ENCODE measurements at places on chromosomes 1 and 21. TPM values are rescaled to one million over a fixed set of nuclear protein-coding genes. Genes with fewer than 3 reads are reported as not detected.

ANXA9 gene
- total RNA-seq: 1.6 TPM

NR5A2 gene
- 8.3 TPM for total RNA-seq

DNA sequence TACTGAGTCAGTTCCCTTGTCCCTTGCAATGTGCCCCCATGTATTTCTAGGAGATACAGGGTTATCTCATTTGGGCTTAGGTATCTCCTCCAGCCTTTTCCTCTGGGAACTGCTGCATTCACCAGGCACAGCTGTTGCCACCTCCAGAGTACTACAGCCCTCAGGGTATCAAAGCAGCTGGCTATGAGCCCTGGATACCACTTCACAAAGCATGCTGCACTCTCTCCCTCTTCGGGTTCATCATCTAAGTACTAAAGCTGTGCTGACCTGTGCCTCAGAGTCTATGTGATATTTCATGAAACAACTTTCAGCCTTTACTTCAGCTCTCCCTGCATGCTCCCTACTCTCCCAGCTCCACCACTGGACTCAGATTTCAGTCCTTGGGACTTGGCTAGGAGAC is 62.3 kb downstream of the CCDC185 start:
- DNase-seq: no peak

DNA sequence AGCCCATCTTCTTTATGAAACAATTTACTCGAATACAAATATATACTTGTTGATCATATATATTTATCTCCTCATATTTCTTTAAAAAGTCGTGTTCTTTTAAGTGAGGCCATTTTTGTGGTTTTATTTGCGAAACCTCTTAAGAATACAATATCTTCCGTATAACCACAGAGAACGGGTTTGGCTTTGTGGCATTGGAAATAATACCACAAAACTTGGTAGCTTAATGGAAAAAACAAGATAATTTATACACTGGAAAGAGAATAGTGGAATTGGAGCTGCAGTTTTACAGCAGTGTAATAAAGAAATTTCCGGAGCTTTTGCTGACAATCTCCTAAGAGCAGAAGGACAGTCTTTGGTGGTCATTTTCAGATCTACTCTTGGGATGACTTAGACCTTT is 29.4 kb downstream of the PTGFR start:
- no peak for DNase-seq

DNA sequence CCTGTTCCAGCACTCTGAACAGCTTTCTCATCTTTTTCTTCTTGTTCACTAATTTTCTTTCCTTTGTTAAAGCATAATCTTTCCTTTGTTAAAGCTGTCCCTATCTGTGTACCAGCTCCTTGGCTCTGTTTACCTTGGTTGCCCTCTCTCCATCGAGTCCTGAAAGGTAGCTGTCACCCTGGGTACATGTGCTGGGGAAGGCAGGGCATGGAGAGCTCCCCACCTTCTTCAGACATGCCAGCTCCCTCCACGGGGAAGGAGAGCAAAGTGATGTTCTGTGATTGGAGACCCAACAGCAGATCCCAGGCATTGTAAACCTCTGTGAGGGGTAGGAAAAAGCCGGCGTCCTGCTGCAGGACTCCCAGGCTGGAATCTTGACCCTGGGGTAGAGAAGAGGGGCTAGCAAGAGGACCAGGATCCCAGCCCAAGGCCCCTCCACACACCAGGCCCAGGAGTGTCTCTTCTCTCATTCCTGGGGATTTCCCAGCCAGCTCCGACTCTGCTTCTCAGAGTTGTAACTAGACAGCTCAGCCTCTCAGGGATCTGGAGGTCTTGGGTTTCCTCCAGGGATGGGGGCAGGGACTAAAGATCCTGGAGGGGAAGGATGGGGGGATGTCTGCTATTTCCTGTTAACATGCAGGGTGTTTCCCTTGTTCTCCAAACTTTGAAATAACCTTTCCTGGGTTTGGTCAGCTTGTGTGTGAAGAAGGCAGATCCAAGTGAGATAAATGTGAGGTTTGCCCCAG is 34.4 kb downstream of the TMCC2 start:
- DNase-seq: peak; percentile 36

DNA sequence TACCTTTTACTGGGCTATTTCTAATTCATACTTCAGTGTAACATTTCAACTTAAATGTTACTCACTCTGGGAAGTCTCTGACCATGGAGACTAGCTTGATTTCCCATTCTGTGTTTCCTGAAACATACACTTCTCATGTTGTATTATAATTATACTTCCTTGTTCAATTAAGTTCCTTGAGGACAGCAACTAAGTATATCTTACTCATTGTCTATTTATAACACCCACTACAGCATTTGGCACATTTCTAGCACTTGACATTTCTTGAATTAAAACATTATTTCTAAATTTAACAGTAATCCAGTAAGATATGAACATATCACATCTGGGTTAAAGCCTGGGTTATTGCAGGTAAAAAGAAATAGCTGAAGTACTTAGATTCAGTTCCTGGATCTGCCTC is 32.4 kb upstream of the F13B start:
- DNase-seq: no peak

GRCh38 chr1:18535391-18536210 is 54.9 kb downstream of the KLHDC7A start:
- no peak for DNase-seq

GRCh38 chr1:150221552-150221951 is 14.4 kb downstream of the ANP32E start:
- peak; percentile 40 for DNase-seq
